Stimulated activated CD4-positive, alpha-beta T cell treated with anti-CD3 and anti-CD28 coated beads, Interleukin-2, amount 100 ng/mL, for 48 hours (primary cell): ENCODE measurements at places on chromosomes 1 and 21.

- DNase-seq = no peak
These were observed 171.2 kb upstream of the HOOK1 start for GRCh38 chr1:59643526-59643925.

DNA sequence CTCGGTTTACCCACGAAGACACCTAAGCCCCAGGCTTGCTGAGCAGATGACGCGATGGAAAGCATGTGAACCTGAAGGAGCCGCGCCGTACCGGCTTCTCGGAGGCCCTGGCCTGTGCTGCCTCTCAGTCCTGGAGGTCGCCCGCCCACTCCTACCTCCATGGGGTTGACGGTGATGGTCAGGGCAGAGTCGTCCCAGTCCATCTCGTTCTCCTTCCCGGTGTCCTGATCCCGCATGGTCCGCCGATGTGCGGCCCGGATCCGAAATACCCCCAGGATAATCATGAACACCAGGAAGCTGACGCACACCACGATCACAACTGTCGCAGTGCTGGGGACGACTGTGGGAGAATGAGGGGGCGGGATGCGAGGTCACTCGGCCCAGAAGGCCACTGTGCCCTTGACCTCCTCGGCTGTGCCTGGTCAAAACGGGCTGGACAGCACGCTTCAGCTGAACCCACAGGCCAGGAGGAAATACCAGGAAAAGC lies 79.6 kb downstream of the PIK3CD start:
- DNase-seq = no peak

- DNase-seq = no peak
These were observed 7.5 kb downstream of the SLC19A1 start for GRCh38 chr21:45534636-45535331.

GRCh38 chr21:17613242-17613676 lies 558 bp upstream of the BTG3 start:
- peak; percentile 3 for DNase-seq

DNA sequence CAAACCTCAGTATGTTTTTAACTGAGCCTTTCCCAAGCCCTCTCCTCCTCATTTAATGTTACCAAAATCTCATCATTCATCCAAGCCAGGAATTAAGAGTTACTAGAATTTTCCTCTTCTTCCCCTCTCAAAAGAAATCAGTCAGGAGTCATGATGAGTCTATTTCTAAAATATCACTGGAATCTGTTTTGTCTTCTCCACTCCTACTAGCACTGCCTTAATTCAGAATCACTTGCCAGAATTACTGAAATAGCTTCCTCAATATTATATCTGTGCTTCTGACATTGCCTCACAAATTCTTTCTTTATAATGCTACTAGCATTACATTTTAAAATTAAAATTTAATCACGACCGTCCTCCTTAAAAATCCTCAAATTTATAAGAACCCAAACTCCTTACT lies 106.1 kb downstream of the PTGER3 start:
- DNase-seq = no peak

DNA sequence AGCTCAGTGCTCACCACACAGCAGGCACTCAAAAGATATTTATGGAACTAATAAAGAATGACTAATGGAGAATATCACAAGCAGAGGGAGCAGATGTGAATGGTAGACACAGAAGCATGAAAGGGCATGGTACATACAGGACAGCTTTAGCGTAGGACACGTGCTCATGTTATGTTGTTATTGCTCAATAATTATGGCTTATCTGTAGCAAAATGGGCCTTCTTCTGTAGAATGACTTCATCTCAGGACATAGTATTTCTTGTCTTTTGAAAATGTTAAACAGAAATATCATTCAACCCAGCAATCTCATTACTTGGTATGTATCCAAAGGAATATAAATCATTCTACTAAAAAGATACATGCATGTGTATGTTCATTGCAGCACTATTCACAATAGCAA lies 58.9 kb upstream of the EXO1 start:
- DNase-seq = no peak

DNA sequence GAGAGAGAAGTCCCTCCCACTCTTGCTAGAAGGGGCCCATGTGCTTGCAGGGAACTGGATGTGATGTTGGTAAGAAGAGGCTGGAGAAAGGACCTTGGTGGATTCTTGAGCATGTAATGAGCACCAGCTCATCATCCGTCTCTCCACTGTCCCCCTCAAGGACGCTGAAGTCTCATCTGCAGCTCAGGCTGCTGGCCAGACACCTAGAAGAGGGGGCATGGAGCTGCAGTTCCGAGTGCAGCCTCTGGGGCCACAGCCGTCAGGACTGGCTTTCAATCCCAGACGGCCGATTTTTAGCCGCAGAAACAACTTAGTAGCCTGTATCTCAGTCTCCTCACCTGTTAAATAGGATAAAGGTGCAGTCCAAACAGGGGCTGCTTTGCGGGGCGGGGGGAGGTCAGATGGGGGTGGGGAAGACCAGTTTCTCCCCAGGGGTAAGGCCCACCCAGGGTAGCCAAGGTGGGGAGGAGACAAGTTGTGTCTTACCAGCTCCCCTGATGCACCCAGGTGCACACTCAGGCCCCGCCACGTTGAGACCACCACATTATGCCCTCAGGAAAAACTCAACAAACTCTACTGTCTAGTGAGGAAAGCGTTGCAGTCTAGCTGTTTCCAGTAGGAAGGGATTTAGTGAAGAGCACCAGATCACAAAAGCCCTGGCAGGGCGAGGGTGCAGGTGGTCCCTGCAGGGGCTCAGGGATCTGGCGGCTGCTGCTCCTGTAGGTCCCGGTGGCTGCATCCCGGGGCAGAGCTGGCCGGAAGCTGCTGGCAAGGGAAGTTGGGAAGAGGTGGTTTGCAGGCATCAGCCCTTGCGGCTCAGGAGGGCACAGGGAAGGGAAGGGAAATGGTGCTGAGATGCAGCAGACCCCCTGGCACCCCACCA lies 29.5 kb downstream of the LDLRAP1 start:
- DNase-seq = peak; percentile 54
